ENCODE measurements at places on chromosomes 13 and 19. TPM values are rescaled to one million over a fixed set of nuclear protein-coding genes. Genes with fewer than 3 reads are reported as not detected.

The KCNK6 gene
- total RNA-seq, result 4.7 TPM

The PLIN4 gene
- total RNA-seq, result 0.64 TPM

The ATP8B3 gene
- 0.90 TPM for total RNA-seq

The PRTN3 gene
- not detected for total RNA-seq

The CARD8 gene
- total RNA-seq, result 75.2 TPM

The WDR88 gene
- total RNA-seq, result not detected

The ZNF490 gene
- total RNA-seq, result 6.5 TPM

The CLIP3 gene
- total RNA-seq, result 1.3 TPM

Data from dermis microvascular lymphatic vessel endothelial cell (primary cell).